NCI-H524 treated with DMSO at 0.1 percent for 48 hours (cell line): ENCODE measurements at places on chromosomes 16 and 17.

DNA sequence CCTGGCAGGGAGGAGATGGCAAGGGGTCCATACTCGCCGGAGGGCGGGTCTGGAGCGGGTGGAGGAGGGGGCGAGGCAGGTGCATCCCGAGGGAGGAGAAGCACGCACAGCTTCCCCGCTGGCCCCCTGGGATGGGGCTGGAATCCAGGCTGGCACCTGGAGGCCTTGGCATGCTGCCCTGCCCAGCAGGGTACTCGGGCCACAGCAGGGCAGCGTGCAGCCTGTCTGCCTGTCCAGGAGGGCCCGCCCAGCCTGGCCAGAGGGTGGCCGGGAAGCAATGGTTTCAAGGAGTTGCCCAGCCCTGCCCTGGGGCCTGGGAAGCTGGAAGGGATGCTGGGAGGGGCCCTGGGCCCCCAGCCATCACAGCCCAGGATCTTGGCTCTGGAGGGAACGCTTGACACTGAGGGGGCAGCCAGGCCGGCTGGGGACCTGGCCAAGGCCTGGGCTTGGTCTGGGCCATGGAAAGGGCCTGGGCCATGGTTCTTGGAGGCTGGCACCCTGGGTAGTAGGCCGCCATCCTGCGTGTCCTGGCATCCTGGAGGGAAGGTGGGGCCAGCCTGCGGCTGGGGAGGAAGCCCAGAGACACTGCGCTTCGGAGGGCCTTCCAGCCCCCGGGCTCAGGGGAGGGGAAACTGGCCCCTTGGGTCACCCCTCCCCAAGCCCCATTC is 1.1 kb downstream of the GLIS2 start:
- DNase-seq, result no peak

GRCh38 chr16:48540222-48540900 is 69.6 kb downstream of the N4BP1 start:
- DNase-seq, result no peak

- no peak for DNase-seq
These were observed at the start of gene LGALS9 for GRCh38 chr17:27630607-27631410. Gene LGALS9 (plus strand): TSS chr17:27631188. CDS start chr17:27631266, 78 bp downstream.

DNA sequence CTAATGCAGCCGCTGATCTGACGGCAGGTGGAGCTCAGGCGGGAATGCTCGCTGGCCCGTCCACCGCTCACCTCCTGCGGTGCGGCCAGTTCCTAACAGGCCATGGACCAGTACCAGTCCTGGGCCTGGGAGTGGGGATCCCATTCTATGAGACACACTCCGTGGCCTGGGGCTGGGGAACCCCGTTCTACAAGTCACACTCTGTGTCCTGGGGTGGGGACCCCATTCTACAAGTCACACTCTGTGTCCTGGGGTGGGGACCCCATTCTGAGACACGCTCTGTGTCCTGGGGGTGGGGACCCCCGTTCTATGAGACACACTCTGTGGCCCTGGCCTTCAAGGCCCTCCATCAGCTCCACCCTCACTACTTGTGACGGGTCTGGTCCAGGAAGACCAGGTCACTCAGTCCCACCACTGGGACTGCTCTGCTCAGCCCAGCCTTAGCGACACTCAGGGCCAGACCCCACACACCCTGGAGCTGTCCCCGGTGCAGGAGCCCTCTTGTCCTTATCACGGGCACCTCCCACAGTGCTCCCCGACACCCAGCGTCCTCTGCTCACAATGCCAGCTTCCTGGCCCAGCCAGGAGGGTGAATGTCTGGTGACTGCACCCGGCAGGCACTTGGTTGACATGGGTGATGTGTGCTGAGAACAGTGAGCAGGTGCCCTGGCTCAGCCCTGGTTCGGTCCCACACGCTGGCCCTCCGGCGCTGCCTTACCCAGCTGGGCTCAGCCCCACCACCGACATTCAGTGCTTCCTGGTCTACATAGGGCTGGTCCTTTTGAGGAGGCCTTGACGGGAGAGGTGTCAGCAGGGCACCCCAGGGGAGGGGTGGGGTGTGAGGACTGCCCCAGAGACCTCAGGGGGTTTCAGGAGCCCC is 89.1 kb downstream of the TBC1D16 start:
- DNase-seq, result no peak

DNA sequence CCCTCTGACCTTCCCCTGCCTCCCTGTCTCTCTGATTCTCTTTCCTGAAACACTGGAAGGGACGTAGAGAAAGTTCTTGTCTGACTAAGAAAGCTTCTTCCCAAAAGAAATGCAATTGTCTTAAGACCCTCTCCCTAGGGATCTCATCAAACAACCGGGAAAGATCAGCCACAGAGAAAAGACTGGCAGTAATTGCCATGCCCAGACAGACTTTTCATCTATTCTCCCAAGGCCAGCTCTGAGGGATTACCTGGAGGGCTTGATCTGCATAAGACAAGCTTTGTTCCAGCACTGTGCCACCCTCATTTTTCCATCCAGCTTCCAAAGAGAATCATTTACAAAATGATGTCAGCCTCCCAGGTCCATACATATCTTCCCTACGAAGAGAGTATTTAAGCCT is 38.8 kb upstream of the HS3ST3A1 start:
- DNase-seq, result peak; percentile 10

GRCh38 chr17:82880620-82881323 is 41.0 kb upstream of the ZNF750 start:
- no peak for DNase-seq

- DNase-seq, result no peak
These were observed 77.2 kb downstream of the CNGB1 start for GRCh38 chr16:57893559-57894389.

- DNase-seq, result no peak
These were observed 54.1 kb downstream of the TOX3 start for GRCh38 chr16:52492789-52493357.

GRCh38 chr17:74530831-74531150 is 484 bp downstream of the CD300LB start:
- no peak for DNase-seq

GRCh38 chr17:81428121-81428515 is 32.9 kb downstream of the BAHCC1 start:
- no peak for DNase-seq

GRCh38 chr16:52543654-52544053 is 3.3 kb downstream of the TOX3 start:
- no peak for DNase-seq

- no peak for DNase-seq
These were observed 60.4 kb upstream of the GNG13 start for GRCh38 chr16:860891-861290.

GRCh38 chr16:777826-778225 is 10.4 kb downstream of the RPUSD1 start:
- DNase-seq, result no peak
